ENCODE measurements at places on chromosomes 2 and 18.
A peak's percentile ranks its signal among the peaks of the same experiment; 100 is the strongest.

DNA sequence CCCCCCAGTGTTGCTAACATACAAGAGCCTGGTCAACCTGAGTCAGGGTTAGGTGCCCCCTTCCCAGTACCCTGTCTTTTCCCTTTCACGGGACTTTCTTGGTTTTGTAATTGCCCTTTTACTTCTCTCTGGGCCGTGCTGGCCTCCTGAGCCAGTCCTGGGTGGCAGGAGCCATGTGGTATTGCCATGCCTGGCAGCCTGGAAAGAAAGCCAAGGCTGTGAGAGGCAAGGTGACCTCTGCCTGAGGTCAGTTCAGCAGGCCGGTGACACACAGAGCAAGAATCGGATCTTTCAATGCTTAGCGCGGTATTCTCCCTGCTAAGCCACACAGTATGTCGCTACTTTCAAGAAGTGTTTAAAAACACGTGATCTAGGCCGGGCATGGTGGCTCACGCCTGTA, 52.3 kb downstream of the C18orf63 start:
- DNase-seq = no peak

- no peak for DNase-seq
Measured at GRCh38 chr2:96602330-96602823, 35.7 kb downstream of the KANSL3 start.

DNA sequence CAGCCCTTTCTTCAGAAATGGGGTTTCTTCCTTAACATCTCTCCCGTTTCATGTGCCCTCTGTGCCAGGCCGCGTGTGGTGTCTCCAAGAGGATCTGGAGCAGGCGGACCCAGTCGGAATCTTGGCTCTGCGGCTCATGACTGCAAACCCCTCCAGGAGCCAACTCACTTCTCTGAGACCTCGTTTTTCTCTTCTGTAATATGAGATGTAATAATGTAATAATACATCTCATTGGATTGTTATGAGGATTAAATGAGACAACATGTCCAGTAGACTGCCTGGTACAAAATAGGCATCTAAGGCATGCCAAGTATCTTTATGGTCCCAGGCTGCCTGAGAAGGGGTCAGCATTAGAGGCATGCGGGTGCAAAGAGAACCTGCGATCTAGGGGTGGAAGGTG, 221.3 kb upstream of the REV1 start:
- DNase-seq = no peak

DNA sequence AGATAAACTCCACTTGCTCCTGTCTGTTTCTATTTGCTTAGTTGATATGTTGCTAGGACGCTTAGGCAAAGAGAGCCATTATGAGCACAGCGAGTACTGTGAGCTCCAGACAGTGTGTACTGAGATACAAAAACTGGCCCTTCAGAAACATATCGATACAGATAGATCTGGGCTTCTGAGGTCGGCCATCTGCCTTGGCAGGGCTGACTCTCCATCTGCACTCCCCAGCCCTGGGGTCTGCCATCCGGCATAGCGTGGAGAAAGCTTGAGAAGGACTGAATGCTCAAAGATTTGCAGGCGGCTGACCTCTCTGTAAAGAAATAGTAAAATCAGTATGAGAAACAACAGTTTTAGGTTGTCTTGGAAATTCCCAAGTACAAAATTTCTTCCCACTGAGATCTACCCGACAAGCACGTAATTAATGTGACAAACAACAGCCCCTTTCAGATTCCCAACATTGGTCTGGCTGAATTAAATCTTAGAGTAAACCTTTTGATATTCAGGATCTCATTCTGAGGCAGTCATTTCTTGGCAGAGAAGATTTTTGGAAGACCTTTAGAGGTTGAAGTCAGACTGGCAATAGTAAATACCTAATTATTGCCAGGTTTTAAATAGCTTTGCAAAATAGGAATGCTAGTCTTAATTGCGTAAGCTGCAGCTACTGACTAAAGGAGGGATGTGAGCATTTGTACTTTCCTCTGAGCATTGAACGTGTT, 127.4 kb downstream of the CHST9 start:
- no peak for DNase-seq

GRCh38 chr2:190425883-190426658, 17.9 kb downstream of the MFSD6 start:
- no peak for DNase-seq

DNA sequence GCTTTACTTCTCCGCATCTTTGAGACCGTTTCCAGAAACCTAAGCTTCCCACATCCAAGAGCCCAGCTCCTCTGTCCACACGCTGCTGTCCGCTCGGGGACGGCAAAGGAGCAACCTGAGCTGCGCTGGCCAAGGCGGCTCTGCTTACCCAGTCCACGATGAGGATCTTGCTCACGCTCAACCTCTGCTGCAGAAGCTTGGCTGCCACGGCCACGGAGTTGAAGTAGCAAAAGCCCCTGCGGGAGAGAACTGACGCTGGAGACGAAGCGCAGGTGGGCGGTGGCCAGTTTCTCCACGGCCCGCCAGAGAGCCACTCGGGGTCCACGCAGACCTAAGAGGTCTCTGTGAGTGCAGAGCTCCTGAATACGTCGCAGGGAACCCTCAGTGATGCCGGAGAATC, 236.1 kb downstream of the TWIST2 start:
- DNase-seq = no peak

DNA sequence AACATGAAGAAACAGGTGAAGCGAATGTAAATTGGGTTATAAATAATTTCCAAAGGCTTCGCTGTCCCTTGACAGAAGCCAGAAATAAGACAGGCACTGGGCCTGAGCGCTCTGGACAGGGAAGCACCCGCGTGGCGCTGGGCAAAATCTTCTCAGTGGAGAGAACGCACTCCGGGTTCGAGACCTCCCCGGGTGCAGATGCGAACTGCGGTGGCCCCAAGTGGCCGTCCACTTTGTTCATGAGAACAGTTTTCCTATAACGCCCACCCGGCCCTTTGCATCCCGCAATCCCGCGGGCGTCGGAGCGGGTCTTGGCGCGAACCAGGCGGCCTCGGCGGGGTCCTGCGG, 651 bp upstream of the DPYSL5 start:
- DNase-seq = no peak

DNA sequence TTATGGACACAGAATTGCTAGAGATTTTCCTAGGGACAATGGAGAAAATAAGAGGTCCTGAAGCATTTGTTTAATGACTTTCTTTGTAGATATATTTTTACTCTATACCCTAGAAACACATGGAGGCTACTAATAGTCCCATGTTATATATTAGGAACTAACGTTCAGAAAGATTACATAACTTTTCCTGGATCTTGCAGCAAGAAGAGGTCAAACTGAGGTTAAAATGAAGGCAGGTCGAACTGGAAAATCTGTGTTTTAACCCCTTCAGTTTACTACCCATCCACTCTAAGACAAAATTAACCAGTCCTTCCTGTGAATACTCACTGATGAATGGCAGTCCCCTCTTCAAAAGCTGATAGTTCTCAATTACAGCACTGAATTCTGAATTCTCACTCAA, 1415.8 kb upstream of the CELF4 start:
- DNase-seq = no peak

- DNase-seq = no peak
Measured at GRCh38 chr18:8943900-8944870, 158.3 kb upstream of the NDUFV2 start.

DNA sequence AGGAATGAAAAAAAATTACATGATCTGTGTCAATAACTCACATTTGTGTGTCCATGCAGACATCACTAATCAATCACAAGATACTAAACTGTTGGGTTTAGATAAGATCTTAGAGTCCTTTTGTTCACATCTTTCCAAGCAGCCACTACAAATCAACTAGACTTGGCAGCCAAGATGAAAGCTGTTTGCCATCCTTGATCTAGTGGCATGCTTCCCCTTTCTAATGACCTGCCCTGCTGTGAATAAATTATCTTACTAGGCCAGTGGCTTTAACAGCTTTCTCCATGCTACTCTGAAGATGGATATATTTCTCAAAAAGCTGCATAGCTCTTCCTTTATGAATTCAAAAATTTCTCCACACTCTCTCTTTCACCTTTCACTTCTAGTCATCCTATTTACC, 1338.0 kb upstream of the ACVR2A start:
- no peak for DNase-seq

GRCh38 chr2:177680866-177681712, 288.5 kb downstream of the AGPS start:
- no peak for DNase-seq

- no peak for DNase-seq
Measured at GRCh38 chr2:55180374-55180773, 51.7 kb downstream of the CLHC1 start.

- no peak for DNase-seq
Measured at GRCh38 chr2:142841788-142842187, 35.7 kb upstream of the KYNU start.

- DNase-seq = no peak
Measured at GRCh38 chr2:21658907-21659477, 535.2 kb downstream of the TDRD15 start.

- DNase-seq = no peak
Measured at GRCh38 chr2:25521665-25522387, 151.6 kb downstream of the DTNB start.

- DNase-seq = peak; percentile 81
Measured at GRCh38 chr2:20052861-20053281, 1.4 kb upstream of the LAPTM4A start.

DNA sequence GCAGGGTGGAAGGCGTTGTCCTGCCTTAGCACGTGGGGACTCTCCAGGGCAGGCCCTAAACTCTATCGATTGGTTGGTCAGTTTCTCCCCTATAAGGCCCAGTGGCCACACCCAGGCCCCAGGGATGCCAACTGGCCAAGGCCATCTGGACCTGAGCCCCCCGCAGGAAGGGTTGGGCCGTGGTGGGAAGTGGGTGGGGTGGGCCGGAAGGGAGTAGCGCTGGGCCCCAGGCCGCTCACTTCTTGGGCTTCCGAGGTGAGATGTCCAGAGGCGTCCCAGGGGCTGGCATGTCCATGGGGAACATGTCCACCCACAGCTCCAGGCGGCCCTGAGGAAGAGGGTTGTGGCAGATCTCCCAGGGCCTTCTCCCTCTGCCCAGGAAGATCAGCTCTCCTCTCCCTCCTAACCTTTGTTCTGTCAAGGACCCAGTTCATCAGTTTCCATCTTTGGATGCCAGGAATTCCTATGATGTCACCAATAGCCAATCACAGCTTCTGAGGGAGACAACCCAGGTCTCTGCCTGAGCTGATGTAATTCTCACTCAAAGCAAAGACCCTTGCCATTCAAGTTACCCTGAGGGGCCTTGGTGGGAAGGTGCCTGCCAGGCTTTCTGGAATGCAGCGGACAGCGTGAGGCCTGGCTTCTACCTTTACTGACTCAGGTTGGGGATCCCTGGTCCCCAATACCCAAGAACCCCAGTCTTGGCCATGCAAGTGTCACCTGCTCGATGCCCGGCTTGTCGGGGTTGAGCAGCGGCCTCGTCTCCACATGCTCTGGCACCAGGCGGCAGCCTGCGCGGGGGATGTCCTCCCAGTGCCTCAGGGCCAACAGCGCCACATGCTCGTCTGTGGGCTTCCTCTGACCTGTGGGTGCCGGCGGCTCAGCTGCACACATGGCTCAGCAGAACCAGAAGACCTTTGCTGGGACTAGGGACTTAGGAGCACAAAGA, 14.4 kb downstream of the OTOF start:
- DNase-seq = peak; percentile 18

GRCh38 chr2:230269715-230270114, 44.2 kb downstream of the SP140 start:
- DNase-seq = no peak

DNA sequence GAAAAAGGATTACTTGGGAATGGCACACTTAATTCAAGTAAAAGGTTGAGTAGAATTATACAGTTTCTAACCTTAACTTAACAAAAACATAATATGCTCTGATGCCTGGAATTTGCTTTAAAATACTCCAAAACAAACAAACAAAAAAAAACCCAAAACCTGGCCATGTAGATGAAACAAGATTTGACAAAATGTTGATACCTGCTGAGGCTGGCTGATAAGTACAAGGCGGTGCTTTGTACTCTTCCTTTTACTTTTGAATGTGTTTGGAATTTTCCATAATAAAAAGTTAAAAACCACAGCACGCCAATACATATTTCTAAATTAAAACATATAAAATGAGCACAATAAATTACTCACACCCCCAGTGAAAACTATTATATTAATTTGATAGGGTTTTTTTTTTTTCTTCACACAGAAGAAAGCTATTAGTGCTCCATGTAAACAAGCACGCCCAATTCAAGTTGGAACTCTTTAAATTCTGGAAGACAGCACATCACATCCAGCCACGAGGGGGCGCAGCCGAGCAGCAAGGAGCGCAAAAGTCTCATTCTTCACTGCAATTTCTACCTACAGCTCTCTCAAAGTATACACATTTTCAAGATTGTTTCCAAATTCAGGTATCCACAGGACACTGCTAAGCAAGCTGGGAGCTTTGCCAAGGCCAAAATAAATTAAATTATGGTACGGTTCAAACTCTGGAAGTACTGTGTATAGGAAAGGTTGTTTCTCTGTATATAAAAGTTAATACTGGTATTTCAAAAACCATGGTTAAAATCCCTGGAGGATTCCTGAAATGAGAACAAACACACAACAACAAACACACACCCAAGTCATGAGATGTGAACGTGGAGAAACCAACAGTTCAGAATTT, 7.5 kb downstream of the SERTAD2 start:
- DNase-seq = peak; percentile 87

- no peak for DNase-seq
Measured at GRCh38 chr2:169010633-169011460, 20.3 kb downstream of the ABCB11 start.

DNA sequence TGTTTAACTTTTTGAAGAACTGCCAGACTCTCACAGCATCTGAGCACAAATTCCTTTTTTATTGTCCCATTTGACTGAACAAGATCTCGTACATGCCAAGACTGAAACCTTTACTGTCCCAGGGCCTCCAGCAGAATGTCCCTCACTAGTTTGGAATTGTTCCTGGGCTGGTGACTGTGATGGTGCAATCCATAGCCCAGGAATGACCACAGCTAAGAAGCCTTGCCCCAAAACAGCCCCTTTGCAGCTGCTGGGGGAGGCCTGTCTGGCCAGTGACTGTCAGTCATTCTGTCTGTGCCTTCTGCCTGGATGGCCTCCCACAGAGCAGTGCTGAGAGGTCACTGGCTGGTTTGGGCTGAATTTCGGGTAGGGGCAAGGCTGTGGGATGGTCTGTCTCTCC, 184.5 kb upstream of the MSH6 start:
- DNase-seq = no peak

- peak; percentile 21 for DNase-seq
Measured at GRCh38 chr2:237222601-237223041, 136.9 kb downstream of the COPS8 start.

GRCh38 chr2:7840651-7841380, 841.0 kb upstream of the ID2 start:
- DNase-seq = no peak

DNA sequence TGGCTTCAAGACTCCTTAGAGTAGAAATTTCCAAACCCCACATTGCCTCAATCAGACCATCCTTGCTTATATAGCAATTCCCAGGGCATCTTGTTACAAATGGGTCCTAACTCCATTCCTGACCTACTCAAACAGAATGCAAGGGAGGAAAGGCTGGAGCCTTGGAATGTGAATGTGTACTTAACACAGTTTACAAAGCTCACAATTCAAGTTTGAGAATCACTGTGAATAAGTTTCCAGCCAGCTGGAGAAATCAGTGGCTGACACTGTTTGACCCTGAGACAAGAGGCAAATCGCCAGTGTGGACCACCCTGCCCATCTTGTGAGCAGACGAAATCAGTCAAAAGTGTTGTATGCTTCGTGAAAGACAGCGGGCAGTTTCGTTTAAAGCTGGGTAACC, 65.5 kb downstream of the SOWAHC start:
- DNase-seq = no peak
